ENCODE measurements at places on chromosomes 13 and 19.

DNA sequence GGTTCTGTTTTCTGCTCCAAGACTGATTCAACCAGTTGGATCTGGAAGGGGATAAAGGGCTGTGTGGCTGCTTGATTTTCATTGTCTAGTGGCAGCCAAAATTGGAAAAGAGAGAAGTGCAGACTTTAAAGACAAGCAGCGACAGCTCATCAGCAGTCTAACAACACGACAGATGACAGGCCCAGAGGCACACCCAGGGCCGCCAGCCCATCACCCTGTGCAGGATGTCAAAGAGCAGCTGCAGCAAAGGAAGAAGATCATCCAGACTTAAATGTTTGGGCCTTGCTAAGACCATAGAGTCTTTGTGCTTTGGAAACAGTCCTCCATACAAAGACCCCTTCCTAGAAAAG, 421.0 kb upstream of the KLF12 start:
- no peak for DNase-seq

DNA sequence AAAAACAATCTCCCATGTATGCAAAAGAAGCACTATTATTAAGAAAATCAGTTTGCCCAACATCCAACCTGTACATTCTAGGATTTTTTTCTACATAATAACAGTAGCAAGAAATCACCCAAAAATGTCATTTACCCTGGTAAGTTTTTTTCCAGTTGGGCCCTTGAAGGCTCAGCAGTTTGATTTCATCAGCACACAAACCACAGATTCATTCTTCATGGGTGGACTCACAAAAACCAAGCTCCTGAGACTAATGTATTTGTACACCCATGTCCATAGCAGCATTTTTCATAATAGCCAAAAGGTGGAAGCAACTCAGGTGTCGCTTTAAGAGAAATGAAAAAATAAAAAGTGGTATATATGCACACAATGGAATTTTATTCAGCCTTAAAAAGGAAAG, 210.1 kb downstream of the TBC1D4 start:
- no peak for DNase-seq

DNA sequence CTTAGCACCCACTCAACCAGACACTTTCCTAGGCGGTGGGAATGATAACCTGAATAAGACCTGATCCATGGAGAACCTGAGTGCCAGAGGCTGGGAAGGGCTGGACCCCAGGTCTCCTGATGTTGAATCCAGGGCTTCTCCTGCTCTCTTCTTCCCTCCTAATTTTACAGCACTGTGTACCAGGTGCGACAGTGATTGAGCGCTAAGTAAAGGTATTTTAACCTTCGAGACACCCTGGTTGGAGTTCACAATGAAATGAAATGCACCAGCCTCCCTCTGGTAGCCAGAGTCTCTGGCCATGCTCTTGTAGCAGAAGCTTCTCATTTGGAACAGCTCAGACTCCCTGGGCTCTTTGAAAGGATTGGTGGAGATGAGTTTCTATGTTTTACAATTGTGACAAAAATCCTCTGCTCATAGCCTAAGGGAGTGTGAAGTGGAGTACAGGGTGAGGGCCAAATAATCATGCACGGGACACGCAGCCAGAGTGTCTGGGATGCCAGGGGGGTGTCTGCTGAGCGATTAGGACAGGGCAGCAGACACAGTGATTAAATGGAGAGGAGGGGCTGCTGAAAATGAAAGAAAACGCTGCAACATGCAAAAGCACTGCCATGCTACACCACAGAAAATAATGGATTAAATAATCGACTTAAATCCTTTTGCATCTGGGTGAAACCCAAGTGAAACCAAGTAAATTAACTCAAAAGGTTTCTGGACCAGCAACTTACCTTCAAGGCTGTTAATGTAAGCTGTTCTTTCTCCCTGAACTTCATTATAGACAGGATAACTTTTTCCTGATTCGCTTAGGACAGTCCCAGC, 83.8 kb downstream of the FAM216B start:
- no peak for DNase-seq

GRCh38 chr19:12737835-12738351, 596 bp downstream of the GET3 start:
- no peak for DNase-seq

- DNase-seq = no peak
These were observed 19.5 kb upstream of the TRPC4 start for GRCh38 chr13:37889102-37889501.

DNA sequence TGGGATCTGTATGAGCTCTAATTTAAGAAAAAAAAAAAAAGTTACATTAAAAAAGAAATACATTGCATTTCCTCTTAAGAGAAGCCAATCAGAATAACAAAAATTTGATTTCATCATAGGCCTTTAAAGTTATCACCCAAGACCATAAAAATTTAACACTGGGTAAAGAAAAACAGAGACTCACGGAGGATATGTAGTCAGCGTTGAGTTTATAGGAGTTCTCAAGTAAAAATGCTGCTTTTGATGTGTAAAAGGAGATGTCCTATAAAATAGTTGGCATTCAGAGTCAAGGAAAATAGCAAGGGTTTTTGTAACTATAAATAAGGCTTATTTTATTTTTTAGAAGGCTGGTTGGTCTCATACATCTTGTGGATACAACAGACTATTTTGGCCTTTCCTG, 191.1 kb downstream of the EFNB2 start:
- no peak for DNase-seq

- DNase-seq = no peak
These were observed 57.0 kb upstream of the ATP12A start for GRCh38 chr13:24623149-24623665.

Data from activated CD8-positive, alpha-beta memory T cell treated with anti-CD3 and anti-CD28 coated beads for 1 hour (primary cell).